ENCODE measurements at places on chromosomes 1 and 21.

- no peak for DNase-seq
Observed at GRCh38 chr1:235279694-235280093, 48.3 kb downstream of the ARID4B start.

GRCh38 chr1:37901191-37901892, 42.0 kb upstream of the MTF1 start:
- no peak for DNase-seq

DNA sequence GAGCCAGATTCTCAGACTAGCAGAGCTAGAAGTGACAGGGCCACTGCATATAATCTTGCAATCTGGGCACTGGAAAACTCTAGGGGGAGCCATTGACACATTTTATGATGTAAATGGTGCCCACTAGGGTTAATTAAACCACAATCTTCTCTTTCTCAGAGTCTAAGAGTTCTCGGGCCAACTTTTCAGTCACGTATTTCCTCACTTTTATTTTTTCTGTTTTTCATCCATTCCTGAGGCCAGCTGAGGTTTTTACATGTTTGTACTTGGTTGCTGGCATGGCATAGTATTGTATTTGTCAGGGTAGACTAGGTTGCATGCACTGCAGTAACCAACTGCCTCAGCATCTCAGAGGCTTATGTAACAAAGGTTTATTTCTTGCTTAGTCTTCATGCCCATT, 138.2 kb downstream of the ZNF326 start:
- DNase-seq = peak; percentile 66

DNA sequence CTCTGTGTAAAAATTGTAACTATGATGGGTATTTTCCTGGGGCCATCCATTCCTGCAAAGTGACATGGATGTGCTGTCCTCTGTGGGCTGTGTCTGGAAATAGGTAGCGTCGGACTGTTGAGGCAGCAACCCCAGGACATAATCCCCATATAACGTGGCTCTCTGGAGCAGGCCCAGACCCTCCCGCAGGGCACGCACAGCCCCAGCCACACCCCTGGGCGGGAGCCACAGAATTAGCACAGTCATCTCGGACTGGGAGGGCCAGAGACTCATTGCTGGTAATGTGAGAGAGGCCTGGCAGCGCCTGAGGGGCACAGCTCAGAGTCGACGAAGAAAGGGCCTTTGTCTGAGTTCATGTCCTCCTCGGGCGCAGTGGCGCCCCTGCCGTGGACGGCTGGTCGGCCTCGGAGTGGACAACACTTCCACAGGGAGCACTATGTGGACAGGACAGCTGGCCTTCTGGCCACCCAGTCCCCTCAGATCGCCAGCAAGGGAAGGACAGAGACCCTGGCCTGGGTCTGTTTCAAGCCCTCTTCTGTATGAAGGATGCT, 20.1 kb downstream of the SIM2 start:
- DNase-seq = no peak

DNA sequence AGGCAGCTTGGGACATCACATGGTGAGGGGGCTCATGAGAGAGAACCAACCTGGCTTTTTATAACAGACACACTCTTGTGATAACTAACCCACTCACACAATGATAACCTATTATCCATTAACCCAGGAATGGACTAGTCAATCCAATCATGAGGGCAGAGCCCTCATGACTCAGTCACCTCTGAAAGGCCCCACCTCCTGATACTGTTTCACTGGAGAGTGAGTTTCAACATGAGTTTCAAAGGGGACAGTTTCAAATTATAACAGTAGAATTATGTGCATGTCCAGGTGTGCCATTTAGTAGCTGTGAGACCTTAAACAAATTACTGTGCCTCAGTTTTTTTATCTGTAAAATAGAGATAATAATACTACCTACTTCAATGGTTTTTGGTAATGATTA, 47.6 kb upstream of the PPP2R5A start:
- no peak for DNase-seq

DNA sequence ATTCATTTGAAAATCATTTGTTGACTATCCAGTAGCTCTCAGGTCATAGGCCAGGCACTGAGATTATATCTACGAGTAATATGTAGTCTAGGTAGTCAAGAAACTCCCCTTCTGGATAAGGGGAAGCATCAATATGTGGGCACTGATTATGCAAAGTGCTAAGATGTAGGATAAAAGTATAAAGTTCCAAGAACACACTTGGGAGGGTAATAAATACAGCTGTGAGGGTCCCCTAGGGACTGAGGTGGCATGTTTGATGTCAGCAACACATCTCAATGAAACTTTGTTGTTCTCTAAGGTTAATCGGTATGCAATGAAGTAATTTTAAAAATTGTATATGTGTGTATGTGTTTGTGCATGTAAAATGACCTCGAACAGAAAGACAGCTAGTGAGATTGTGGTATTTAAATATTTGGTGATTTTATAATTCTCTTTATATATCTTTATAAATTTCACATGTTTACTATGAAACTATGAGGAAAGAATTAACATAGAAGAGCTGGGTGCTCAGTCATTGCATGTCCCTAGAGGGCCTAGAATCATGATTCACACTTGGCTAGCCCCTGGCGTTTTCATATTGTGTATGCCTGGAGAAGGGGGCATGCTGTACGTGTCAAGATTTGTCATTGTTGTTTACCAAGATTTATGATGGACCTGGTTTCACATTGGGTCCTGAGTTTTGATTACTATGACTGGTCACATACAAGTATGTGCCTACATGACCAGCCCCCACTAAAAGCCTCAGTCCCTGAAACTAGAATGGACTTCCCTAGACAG, 140.1 kb upstream of the DUSP10 start:
- DNase-seq = no peak

All from NCI-H1105 treated with DMSO at 0.1 percent for 48 hours (cell line).